H7 (cell line): ENCODE measurements at places on chromosomes 6 and 20. TPM values are rescaled to one million over a fixed set of nuclear protein-coding genes. Genes with fewer than 3 reads are reported as not detected.
A peak's percentile ranks its signal among the peaks of the same experiment; 100 is the strongest.

DNA sequence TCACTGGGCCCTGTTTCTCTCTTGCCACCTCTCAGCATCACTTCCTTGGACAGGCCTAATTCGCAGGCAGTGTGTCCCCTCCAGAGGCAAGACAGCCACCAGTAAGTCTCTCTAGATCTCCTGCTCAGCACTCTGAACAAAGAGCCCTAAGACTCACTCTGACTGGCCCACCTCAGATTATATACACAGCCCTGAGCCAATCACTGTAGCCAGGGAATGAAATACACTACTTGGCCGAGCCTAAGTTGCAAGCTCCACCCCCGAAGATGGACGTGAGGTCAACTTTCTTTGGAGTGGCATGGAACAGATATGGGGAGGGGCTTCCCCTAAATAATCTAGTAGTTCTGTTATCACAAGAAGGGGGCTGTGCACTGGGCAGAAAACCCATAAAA is 4.1 kb downstream of the BPI start:
- peak; percentile 53 for DNase-seq

DNA sequence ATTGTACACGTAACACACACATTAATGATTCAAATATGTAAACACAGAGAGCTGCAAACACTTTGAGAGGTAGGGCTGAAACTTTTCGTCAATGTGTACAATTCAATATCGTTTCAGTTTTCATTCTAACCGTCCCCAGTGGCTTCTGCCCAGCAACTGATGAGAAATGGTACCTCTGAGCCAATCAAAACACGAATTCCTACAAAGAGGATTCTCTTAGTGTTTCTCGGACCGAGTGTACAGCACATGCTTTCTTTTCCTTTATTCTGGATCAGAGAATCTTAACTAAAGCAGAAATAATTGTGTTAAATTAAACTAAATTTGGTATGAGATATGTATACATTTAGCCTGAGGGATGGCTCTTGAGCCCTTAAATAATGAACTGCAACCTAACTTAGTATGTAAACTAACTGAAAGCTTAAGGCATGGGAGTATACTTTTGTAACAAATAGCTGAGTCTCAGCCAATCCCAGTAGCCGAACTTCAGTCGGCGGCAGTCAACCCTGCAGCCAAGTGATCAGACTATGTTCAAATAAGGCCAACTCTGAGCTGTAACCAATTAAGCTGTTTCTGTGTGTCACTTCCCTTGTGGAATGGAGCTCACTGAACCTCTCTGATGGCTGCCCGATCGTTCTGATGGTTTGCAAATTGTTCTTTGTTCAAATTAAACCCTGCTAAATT is 16.1 kb downstream of the BTN2A1 start:
- peak; percentile 59 for DNase-seq

GRCh38 chr6:7261852-7262461 is 51.0 kb downstream of the SSR1 start:
- peak; percentile 83 for DNase-seq

DNA sequence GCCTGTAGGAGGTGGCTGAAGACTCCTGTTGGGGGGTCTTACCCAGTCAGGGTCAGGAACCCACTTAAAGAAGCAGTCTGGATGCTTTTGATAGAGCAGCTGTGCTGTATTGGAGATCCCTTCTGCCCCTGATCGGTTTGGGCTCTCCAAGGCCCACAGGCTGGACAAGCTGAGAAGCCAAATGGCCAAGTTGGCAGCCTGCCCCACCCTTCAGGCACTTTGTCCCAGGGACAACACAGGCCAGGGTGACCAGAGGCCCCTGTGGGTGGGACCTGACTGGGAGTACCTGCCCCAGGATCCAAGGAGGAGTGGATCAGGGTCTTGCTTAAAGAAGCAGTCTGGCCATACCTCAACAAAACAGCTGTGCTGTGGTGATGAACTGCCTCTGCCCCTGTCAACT is 48.4 kb downstream of the ZC2HC1B start:
- DNase-seq = no peak

DNA sequence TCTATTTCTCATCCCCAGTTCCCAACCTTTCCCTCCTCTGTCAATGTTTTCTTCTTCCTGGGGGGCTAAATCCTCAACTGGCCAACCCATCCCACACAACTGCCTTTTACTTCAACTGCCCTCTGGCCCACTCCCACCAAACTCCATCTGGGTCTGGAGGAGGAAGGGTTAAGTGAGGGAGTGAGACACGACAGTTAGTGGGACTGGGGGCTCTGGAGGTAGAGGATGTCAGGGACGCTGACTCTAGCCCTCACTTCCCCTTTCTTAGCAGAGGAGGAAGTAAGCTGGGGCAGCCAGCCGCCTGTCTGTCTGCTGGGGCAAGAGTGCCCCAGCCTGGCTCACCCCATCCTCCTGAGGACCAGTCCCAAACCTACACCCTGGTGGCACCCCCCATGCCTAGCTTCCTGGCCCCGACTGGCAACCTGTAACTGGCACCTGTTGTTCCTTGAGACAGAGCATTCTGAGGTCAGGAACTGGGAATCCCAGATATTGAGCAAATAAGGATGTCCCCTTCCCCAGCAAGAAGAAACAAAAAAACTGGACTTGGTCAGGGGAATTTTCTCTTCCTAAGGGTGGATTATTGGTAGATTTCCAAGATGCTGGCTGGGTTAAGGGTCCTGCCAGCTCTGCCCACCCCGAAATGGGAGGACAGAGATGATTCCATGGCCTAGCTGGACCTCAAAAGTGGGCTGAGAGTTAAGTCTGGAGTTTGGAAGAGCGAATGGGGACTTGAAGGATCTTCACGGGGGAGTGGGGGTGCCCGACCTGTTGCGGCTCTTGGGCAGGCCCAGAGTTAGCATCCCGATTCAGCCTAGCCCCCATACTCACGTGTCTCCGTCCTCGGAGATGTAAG is 971 bp downstream of the NFKBIE start:
- DNase-seq = peak; percentile 61

GRCh38 chr6:56852260-56853010 is 102.5 kb upstream of the BEND6 start:
- no peak for DNase-seq

- peak; percentile 30 for DNase-seq
Observed at GRCh38 chr6:43219814-43220213, 9.5 kb downstream of the DNPH1 start.

DNA sequence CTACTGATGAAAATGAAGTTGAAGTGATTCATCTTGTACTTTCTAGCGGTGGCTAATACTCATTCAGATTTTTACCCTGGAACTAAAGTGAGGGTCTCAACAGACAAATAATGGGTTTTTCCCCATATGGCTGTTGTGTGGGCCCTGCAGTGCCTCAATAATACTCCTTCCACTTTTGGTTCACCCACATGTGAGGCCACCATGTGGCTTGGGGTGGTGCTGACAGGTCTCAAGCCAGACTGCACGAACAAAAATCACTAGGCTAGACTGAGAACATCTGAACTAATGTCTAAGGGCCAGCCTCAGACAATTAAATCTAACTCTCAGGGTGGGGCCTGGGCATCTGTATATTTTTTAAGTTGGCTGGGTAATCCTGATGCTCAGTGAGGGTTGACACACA is 7.9 kb upstream of the COL12A1 start:
- DNase-seq = no peak

DNA sequence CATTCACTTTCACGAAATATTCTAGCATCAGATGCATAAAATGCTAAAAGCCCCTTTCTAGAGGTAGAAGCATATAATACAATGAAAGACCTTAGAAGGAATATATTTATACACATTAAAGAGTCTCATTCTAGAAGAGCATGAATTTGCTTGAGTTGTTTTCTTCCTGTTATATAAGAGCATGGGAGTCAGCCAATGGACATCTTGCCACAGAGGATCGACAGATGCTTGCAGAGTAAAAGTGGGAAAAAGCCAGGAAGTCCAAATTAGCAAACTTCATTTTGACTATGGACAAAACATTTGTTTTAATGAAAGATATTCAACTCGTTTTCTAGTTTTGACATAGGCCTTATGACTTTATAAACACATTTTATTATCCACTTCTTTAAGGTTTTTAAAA is 44.2 kb upstream of the RIPPLY2 start:
- DNase-seq = no peak

GRCh38 chr6:169841907-169842606 is 90.6 kb downstream of the ERMARD start:
- DNase-seq = peak; percentile 18

- no peak for DNase-seq
Observed at GRCh38 chr20:41140226-41141133, 3.1 kb downstream of the PLCG1 start.

DNA sequence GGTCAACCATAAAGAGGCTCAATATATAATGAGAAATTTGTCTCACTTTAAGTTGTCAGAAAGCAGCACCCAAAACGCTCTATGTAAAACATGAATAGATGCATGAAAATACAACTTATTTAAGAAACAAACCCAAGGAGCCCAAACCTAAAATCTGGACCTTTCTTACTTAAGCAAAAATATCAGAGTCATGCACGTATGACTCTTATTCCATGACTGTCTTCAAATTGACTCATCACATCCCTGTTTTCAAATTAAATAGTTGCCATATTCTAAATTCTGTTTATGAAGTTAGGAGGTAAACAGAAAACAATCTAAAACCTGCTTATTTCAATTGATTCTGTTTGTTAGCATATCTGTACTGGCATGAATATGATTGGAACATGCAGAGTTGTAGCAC is 42.1 kb downstream of the ANKRD6 start:
- DNase-seq = no peak

DNA sequence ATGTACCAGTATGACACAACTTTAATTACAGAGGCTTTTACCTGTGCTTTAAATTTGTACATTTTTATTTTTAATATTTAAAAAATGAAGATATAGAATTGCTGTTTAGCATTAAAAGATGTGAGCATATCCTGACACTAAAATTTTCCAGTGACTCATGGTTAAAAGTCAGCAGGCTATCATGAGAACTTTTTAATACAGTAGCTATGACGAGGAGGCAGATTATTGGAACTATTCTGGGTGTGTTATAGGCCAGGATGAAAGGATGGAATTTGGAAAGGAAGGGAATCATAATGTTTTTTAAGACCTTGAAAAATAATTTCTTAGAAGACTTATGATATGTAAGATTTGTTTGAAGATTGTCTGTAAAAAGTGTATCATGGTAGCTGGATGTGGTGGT is 91.0 kb downstream of the GFRA4 start:
- DNase-seq = no peak

SAMD3 gene
- 2.8 and 11.5 TPM in 2 replicates for total RNA-seq

EEF1A2 gene
- 30.7 and 37.1 TPM in 2 replicates for total RNA-seq

SNPH gene
- total RNA-seq = 2.6 and 4.0 TPM in 2 replicates

EMILIN3 gene
- total RNA-seq = 6.2 and 7.9 TPM in 2 replicates

TNFRSF21 gene
- total RNA-seq = 47.5 and 50.8 TPM in 2 replicates

SPATA2 gene
- 9.7 and 11.5 TPM in 2 replicates for total RNA-seq

PAK5 gene
- 0.03 and 0.22 TPM in 2 replicates for total RNA-seq

ISM1 gene
- total RNA-seq = 0.63 TPM in 1 of 2 replicates, not detected in the other
